Type B pancreatic cell (in vitro differentiated cells): ENCODE measurements at places on chromosomes 2 and 18. TPM values are rescaled to one million over a fixed set of nuclear protein-coding genes. Genes with fewer than 3 reads are reported as not detected.

Gene PDK1
- 10.5 and 11.5 TPM in 2 replicates for total RNA-seq

Gene CD207
- total RNA-seq, result not detected in 2 replicates

Gene GALNT14
- total RNA-seq, result 5.7 and 7.4 TPM in 2 replicates

Gene CCL20
- 1.7 and 3.2 TPM in 2 replicates for total RNA-seq

Gene SEMA4F
- total RNA-seq, result 7.1 and 17.0 TPM in 2 replicates

Gene ACMSD
- 0.14 TPM in 1 of 2 replicates, not detected in the other for total RNA-seq

Gene RBMS1
- 73.7 and 94.0 TPM in 2 replicates for total RNA-seq

Gene CD302
- total RNA-seq, result 4.2 and 4.7 TPM in 2 replicates

Gene OLA1
- total RNA-seq, result 82.1 and 94.4 TPM in 2 replicates
